ENCODE measurements at places on chromosomes 2 and 18.
A peak's percentile ranks its signal among the peaks of the same experiment; 100 is the strongest.

- no peak for DNase-seq
Measured at GRCh38 chr18:51461956-51462355, 264.5 kb upstream of the MEX3C start.

DNA sequence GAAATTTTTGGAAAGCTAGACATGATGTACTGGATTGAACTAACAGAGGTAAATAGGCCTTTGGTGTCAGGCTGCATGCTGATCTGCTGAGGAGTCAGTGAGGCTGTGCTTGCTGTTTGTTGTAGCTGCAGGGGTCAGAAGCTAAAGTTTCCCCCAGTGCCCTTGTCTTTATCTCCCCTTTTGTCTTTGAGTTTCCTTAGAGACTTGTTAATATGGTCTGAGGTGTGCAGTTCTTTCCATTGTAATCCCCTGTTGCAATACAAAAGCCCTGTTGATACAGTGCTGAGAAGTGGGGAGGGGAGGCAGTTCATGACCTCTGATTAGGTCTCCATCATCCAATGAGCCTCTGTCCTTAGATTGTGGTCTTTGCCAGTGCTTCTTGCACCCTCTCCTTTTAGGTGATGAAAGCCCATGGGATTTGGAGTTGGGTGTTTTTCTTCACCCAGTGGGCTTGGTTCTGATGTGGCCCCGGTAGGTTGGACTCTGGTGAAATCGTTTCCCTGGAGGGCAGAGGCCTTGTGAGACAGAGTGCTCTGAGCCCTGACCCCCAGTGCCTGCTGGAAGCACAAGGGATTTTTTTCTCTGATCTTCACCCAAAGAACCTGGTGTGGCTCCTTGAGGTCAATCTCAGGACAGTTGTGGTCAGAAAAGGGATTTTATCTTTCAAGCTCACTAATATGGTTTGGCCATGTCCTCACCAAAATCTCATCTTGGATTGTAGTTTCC is 163.1 kb downstream of the TMEM18 start:
- DNase-seq = no peak

- DNase-seq = no peak
Measured at GRCh38 chr2:105397025-105397722, 1.7 kb downstream of the FHL2 start.

GRCh38 chr18:68997845-68998244 is 200.0 kb downstream of the CCDC102B start:
- no peak for DNase-seq

GRCh38 chr2:165348441-165348840 is 109.2 kb downstream of the SCN2A start:
- no peak for DNase-seq

- no peak for DNase-seq
Measured at GRCh38 chr2:71692621-71693277, 239.4 kb downstream of the DYSF start.

GRCh38 chr2:241270531-241270930 is 44.9 kb downstream of the HDLBP start:
- no peak for DNase-seq

- DNase-seq = no peak
Measured at GRCh38 chr2:12080360-12080759, 333.9 kb downstream of the LPIN1 start.

- peak; percentile 86 for DNase-seq
Measured at GRCh38 chr2:71545572-71546274, 92.4 kb downstream of the DYSF start.

- DNase-seq = no peak
Measured at GRCh38 chr2:137048455-137048854, 283.1 kb downstream of the THSD7B start.

DNA sequence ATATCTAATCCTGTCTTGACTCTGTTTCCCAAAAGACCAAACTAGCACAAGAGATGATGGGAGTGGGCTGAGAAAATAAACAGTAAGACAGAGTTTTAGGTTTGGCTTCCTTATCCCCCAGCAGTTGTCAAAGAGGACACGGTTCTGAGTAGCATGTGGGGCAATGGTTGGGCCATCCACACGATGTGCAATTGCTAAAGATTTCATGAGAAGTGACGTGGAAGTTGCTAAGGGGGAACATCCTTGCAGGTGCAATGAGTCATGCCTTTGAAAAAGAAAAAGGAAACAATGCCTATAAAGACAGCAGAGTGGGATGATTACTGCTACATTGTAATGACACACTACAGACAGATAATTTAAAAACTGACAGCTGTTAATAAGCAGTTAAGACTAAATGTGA is 1395.8 kb downstream of the LRP1B start:
- no peak for DNase-seq

DNA sequence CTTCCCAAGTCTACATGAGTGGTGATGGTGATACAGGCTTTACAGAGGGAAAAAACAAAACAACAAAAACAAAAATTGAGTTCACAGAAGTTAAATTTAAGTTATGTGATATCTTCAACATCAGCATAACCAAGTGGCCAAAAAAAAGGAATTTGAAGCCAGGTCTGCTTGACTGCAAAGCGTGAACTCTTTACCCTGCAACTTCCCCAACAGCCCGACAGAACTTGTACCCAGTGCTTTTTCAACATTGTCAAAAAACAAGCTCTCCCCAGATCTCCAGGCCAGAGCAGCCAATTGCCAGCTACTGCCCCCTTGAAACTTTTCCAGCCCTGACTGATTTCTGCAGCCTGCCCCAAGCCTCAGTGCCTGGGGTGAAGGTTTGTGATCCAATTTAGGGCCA is 76.7 kb downstream of the RNF144A start:
- no peak for DNase-seq

- no peak for DNase-seq
Measured at GRCh38 chr2:127619203-127619590, 26.8 kb upstream of the GPR17 start.

- DNase-seq = no peak
Measured at GRCh38 chr2:2542966-2543611, 212.0 kb upstream of the MYT1L start.

DNA sequence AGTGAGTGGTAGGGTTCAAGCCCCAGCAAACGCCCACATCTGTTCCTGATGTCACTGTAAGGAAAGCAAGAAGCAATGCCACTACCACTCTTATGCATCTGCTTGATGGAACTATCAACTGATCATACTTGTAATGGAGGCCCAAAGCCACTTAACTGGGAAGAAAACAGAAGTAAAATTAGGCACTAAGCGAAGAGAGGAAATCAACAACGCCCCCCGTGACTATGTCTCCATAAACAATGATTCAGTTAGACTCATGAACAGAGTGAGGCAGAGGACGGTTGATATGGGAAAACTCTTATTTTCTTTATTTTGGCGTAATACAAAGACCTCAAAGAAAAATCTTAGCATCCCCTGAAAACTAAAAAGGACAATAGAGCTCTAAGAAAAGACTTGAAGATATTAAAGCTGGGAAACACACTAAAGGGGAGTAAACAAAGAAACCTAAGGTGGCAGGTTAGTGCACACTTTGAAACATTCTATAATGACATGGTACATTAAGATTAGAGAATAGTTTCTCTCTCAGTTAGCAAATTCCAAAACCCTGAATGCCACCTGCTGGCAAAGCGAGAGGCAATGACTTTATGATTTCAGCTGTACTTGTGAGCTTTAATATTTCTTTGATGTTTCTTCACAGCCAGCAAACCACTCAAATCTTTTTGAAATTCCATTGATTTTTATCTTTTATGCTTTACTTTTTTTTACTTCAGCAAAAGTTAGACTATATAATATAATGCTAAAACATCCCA is 86.5 kb downstream of the LRP2 start:
- peak; percentile 19 for DNase-seq

- no peak for DNase-seq
Measured at GRCh38 chr2:215612786-215613185, 176.9 kb upstream of the FN1 start.

DNA sequence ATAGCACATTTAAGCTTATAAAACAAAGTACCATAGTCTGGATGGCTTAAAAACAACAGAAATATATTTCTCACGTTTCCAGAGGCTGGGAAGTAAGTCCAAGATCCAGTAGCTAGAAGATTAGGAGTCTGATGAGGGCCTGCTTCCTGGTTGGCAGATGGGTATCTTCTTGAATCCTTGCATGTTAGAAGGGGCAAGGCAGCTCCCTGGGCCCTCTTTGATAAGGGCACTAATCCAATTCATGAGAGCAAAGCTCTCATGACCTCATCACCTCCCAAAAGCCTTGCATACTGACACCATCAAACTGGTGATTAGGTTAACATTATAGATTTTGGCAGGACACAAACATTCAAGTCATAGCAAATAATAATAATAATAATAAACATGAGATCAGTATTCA is 146.4 kb downstream of the CCDC102B start:
- DNase-seq = no peak

GRCh38 chr2:120864981-120865380 is 129.3 kb downstream of the GLI2 start:
- DNase-seq = no peak

GRCh38 chr2:191478799-191479679 is 198.9 kb upstream of the NABP1 start:
- peak; percentile 78 for DNase-seq

DNA sequence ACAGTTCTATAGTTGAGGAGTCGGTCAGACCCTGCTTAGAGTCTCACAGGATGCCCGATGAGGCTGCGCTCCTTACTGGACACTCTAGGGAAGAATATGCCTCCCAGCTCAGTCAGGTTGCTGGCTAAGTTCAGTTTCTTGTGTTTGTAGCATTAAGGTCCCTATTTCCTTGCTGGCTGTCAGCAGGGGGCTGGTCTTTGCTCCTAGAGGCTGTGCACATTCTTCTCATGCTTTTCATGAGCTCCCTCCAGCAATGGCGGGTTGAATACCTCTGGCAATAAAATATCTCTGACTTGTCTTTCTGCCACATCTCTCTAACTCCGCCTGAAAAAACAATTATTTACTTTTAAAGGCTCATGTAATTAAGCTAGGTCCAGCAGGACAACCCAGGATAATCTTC is 79.4 kb upstream of the DNAJC10 start:
- DNase-seq = no peak

DNA sequence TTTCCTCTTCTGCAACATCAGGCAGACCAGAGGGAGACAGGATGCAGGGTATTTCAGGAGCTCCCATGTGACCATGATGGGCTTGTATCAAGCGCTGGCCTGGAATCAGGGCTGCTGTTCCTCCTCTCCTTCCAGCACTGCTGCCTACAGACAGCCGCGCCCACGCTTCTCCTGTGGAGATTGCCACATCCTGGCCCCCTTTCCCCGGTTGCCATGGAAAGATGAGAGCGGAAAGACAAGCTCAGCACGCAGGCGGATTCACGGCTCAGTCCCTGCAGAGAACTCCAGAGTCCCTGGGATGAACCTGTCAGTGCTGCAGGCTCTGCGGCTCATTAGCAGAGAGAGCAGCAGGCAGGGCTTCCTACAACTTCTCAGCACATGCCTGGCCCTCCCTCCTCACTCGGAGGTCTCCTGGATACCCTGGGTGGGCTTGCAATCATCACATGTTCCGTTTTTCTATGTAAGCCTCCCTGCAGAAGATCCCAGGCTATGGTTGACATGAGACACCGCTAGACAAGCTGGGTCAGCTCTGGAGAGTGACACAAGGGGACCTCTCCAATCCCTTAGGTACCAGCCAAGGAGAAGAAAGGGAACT is 497.8 kb upstream of the MYT1L start:
- DNase-seq = no peak

GRCh38 chr2:160394153-160394552 is 99.5 kb downstream of the RBMS1 start:
- peak; percentile 39 for DNase-seq

DNA sequence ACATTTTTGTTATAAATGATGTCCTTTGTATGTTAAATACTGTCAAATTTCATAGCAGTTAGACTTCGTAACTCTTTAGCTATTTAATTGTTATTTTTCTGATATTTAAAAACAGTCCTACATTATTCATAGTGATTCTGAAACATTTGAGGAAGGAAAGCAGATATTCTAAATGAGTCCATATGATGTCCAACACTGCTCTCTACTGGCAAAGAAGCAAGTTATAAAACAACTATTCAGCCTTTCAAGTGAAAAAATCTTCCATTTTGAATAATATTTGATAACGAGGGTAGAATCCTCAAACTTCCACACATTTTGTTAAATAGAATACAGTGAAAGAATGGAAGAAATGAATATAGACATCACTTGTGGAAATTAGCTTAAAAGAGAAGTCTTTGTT is 220.8 kb downstream of the GULP1 start:
- peak; percentile 28 for DNase-seq

DNA sequence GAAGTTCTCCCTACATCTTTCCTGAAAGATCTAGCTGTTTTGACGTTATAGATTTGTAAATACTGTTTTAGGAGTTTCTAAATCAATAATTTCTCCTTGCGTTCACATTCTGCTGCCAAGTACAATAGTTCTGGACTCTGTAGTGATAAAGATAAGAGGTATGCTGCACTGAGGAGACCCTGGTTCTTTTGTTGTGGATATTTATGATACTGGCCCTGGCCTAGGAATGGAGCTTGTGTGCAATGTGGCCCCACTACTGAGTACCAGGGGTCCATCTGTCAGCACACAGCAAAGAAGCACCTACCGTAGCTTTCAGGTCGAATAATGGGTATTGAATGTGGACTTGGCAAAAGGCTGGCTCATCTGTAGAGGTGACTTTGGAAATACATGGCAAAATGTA is 85.0 kb downstream of the MAP3K20 start:
- no peak for DNase-seq

DNA sequence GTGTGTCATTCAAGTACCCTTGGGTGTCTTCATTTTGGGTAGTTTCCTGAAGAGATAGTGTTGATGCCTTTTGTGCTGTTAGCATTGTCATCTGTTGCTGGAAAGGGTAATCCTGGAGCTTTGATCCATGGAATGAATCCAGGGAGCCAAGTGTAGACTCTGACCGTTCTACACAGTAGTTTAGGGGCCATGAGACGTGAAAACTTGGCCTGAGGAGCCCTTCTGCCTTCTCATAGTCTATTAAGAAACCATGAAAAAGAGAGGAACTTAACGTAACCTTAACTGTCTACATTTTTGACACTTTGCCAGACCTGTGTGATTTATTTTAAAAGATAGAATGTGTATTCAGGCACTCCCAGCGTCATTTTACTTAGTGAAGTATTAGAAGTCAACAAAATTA is 194.0 kb downstream of the BABAM2 start:
- DNase-seq = no peak

DNA sequence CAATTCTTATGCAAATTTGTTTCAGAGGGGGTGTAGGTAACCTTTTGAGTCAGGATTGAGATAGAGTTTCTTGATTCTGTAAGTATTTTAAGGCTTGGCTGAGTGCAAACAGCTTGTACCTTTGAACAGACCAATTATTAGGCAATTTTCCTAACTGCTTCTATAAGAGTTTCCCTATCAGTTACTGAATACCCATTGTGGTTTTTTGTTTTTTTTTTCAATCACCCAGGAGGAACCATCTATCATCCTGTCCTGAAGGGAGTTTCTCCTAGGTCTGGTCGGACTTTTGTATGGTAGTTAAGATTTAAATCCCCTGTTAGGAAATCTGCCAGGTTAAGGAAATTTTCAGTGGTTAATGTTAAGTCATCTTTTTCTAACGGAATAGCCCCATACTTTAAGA is 319.4 kb upstream of the SLC39A10 start:
- no peak for DNase-seq

DNA sequence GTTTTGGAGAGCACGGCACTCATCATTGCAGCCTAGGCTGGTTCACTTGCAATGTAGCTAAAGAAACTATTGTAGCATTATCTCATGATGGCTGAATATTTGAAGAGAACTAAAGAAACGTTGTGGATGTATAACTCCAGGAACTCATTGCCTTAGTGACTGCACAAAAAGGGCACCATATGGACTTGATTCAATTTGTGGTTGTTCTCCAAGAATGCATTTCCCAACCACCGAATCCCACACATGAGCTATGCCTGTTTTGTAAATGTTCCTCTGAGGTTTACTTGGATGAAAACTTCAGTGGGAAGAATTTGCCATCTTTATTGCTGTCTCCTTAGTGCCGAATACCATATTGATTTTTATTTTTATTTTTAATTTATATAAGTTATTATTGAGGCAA is 43.5 kb downstream of the DOK6 start:
- no peak for DNase-seq

- DNase-seq = no peak
Measured at GRCh38 chr2:144522897-144523595, 3.1 kb upstream of the ZEB2 start.

All from small intestine (tissue), 16 donors.